Activated CD4-positive, alpha-beta T cell treated with anti-CD3 and anti-CD28 coated beads, Interleukin-2, amount 50 U/mL, for 1 hour (primary cell): ENCODE measurements at places on chromosomes 1 and 21.

- DNase-seq, result peak; percentile 52
These were observed 1.0 kb upstream of the ATP2B4 start for GRCh38 chr1:203625628-203626019.

DNA sequence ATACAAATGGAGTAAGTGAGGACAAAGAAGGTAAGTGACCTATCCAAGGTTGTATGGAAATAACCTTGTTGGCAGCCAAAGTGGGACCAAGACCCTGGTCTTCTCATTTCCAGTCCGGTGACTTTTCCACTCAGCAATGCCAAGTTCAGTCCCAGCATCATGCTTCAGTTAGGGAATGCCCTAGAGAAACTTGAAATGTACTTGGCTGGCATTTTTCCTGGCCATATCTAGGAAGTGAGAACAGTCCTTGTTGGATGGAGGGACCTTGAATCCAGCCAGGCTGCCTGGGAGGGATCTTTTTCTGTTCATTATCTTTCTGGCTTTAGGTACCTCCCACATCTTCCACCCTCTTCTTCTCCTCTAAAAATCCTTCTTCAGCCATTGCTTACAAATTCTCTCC lies 76.8 kb upstream of the UBE2U start:
- DNase-seq, result no peak

DNA sequence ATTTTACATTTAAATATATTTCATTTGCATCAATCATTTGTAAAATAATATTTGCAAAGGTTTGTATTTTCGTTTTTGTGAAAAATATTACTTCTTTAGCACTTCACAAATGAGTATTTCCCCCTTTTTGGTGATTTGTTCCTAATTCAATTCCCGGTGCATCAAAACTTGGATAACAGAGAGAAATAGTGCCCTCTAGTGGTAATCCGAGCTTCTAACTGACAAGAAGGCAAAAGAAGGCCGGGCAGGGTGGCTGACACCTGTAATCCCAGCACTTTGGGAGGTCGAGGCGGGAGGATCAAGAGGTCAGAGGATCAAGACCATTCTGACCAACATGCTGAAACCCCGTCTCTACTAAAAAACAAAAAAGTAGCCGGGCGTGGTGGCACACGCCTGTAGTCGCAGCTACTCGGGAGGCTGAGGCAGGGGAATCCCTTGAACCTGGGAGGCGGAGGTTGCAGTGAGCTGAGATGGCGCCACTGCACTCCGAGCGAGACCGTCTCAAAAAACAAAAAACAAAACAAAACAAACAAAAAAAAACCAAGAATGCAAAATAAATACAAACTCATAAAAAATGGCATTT lies 137.7 kb downstream of the COL11A1 start:
- DNase-seq, result no peak

DNA sequence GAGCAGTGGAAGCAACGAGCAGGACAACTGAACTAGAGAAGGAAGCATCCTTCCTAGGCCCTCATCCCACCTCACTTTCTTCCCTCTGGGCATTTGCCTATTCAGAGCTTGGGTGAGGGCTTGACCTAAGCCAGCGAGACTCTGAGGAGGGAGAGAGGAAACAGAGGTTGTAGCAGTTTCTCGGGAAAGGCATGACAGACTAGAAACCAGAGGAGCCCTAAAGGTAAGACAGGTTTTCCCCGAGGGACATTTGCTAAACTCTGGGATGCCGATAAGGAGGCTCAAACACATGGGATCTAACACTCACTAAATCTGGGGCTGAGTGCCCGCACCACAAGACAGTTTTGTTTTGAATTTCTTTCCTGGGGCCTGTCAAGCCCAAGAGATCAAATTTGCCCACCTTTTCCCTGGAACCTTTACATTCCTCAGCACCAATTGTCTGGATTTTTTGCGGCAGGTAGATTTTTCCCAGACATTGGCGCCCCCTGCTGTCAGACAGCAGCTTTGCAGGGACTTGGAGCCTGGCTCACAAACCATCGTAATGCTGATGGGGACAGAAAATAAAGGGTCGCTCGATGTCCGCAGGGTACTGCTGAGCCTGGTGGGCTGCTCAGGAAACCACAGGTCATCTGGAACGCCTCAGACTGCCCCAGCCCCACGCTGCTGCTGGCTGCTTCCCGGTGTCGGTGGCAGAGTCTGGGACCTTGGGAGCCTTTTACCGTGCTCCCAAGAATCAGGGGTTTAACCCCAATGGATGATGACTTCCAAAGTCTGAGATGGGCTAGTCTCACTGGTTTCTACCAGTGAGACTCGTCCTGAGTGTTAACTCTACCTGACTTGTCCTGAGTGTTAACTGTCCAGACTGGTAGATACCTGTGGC lies 23.4 kb upstream of the TSPAN2 start:
- peak; percentile 59 for DNase-seq

DNA sequence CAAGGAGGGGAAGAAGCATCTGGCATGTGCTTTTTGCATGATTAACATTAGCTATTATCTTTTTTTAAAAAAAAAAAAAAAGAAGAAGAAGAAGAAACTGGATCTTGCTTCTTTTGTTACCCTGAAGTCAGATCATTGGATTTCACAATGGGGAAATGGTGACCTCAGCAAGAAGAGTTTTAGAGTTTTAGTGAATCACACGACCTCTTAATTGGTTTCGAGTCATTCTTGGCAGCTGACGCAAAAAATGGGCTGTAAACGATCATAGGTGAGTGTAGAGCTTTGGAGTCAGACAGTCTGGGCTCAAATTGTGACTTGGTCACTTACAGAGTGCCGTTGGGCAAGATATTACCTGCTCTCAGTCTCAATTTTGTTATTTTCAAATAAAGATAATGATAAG lies 33.3 kb upstream of the PGBD5 start:
- DNase-seq, result no peak

DNA sequence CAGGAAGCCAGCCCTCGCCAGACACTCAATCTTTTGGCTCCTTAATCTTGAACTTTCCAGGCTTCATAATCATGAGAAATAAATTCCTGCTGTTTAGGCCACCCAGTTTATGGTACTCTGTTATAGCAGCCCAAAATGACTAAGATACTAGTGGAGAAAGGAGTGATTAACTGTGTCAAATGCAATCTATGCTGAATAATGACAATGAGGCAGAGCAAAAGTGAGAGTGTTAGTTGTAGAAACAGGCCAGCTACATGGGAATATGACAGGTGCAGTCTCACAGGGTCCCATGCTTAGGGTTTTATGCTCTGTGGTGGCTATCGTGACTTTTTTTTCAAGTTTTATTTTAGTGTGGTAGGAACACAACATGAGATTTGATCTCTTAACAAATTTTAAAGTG lies 888.8 kb downstream of the TTLL7 start:
- DNase-seq, result no peak

DNA sequence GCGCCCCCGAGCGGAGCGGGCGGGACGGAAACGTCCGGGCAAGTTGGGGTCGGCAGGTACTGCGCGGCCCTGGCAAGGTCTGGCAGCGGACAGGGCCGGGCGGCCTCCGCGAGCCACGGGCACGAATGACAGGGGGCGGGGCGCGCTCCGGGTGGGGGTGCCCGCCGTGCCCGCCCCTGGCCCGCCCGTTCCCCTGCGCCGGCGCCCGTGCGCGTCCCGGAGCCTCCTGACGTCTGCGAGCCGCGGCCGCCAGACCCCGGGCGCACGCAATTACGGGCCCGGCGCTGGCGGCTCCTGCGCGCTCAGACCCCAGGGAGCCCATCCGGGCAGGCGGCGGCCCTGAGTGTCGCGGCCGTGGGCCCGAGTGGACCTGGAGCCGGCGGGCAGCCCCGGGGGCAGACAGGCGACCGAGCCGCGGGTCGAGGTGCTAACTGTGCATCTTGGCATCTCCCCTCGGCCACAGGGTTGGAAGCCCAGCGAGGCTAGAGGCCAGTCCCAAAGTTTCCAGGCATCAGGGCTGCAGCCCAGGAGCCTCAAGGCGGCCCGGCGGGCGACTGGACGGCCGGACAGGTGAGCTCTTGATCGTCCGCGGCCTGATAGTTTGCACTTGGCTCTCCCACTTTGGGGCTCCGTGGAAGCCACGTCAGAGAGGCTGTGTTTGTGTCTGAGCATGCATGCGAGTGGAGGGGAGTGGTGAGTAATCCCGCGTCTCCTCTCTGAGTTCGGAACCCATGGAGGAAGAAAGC lies 918 bp downstream of the MIB2 start:
- peak; percentile 40 for DNase-seq

DNA sequence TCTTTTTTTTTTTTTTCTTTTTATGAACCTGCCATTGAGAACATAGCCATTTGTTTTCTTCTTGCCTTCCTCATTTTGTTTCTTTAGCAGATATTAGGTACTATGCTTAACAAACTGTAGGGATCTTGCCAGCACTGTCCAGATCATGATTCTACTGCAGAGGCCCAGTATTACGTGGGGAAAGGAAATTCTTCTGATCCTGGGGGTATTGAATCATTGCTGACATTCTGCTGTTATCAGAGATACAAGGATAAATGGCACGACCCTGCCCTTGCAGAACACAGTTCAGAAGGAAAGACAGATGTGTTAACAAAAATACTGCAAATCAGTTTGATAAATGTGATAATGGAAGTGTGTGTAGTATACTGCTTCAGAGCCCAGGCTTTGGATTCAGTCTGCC lies 56.2 kb downstream of the BTBD8 start:
- no peak for DNase-seq

GRCh38 chr1:155864393-155864792 lies 5.0 kb downstream of the SYT11 start:
- DNase-seq, result no peak

GRCh38 chr1:70436622-70437251 lies 25.7 kb downstream of the CTH start:
- no peak for DNase-seq

DNA sequence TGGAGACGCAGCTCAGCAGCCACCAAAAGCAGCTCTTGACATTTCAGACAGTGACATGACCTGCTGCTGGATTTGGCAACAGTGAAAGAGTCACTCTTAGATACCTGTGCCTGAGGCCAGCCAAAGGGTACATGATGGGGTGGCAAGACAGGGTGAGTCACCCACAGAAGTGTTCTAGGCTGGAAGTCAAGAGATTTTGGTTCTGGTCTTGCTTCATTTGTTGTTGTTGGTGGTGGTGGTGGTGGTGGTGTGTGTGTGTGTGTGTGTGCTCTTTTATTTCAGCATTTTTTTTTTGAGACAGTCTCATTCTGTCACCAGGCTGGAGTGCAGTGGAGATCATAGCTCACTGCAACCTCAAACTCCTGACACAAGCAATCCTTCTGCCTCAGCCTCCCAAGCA lies 25.8 kb downstream of the SHISAL2A start:
- no peak for DNase-seq

DNA sequence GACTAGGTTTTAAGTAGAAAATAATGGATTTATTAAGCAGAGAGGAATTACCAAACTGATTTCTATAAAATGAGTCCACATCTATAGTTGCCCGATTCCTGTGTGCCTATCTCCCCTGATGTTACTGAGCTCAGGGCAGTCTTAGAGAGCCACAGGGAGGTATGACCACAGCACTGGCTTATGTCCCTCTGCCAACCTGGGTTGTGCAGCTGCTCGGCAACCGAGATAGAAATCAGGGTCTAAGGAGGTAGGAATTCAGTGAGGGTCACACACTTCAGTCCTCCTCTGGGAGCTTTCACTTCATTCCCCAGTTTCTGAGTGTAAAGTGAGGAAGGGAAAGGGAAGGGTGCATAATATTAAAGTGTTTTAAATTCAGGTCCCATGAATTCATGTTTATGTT lies 386.8 kb downstream of the KCNH1 start:
- DNase-seq, result no peak

DNA sequence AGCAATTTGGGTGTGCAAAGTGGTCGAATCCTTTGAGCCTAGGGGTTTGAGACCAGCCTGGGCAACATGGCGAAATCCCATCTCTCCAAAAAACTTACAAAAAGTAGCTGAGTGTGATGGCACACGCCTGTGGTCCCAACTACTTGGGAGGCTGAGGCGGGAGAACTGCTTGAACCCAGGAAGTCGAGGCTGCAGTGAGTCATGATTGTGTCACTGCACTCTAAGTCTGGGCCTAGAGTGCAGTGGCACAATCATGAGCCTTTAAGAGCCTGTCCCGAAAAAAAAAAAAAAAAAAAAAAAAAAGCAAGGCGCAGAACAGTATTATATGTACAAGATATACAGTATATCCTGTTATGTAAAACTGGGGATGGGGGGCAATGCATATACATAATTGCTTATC lies 25.1 kb upstream of the HTR1D start:
- DNase-seq, result no peak

DNA sequence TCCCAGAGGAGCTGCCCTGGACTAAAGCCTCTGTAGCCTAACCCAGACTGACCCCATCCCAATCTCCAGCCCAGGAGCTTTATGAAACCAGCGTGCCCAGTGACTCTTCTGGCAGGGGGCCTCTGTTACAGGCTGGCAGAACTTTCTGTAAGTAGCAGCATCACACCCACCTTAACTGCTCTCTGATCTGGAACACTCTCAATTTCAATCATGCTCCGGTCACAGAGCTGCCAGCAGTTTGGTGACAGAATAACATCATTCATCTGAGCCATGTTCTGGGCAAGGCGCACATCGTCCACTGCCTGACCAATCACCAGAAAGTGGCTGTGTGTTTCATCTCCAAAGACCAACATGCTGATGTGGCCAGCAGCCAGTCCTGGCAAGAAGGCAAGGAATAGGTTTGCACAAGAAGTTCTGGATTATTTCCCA lies 14.7 kb downstream of the ADCY10 start:
- DNase-seq, result no peak

GRCh38 chr1:119372503-119373086 lies 4.0 kb downstream of the HAO2 start:
- DNase-seq, result no peak

DNA sequence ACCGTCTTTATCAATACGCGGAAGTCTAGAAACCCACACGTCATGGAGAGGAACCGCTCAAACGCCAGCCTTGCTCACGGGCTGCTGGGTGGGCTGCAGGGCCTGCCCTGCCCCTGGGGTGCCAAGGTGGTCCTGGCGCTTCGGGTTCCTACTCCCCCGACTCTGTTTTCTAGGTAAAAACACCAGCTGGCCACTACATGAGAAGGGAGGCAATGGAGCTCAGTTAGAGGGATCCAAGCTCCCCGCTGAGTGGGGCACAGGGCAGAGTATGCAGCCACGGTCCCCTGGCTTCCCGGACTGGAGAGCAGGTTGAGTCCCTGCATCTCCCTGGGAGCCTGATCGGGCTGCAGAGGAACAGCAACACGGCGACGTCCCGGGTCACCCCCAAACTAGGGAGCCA lies 41.2 kb upstream of the RIPK4 start:
- DNase-seq, result no peak

- DNase-seq, result no peak
These were observed 11.1 kb downstream of the BATF3 start for GRCh38 chr1:212688341-212689047.

DNA sequence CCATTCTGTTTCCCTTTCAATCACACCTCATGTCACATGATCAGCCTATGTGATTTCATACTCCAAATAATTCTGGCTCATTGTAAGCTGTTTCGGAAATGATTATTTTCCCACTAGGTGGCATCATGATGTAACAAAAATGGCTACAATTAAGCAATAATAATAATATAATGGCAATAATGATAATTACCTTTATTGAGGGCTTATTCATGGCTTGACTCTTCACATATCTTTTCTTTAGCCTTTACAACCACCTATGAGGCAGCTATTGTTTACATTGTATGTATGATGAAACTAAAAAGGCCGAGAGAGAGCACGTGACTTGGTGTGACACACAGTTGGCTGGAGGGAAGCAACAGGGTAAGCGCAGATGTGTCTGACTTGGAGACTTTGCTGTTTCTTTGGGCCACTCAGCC lies 12.5 kb upstream of the KPRP start:
- no peak for DNase-seq

- DNase-seq, result no peak
These were observed 55.5 kb upstream of the PSEN2 start for GRCh38 chr1:226814751-226815537.

GRCh38 chr1:203592156-203592555 lies 34.5 kb upstream of the ATP2B4 start:
- no peak for DNase-seq
